H1 (cell line): ENCODE measurements at places on chromosomes 7 and 10. TPM values are rescaled to one million over a fixed set of nuclear protein-coding genes. Genes with fewer than 3 reads are reported as not detected.

DNA sequence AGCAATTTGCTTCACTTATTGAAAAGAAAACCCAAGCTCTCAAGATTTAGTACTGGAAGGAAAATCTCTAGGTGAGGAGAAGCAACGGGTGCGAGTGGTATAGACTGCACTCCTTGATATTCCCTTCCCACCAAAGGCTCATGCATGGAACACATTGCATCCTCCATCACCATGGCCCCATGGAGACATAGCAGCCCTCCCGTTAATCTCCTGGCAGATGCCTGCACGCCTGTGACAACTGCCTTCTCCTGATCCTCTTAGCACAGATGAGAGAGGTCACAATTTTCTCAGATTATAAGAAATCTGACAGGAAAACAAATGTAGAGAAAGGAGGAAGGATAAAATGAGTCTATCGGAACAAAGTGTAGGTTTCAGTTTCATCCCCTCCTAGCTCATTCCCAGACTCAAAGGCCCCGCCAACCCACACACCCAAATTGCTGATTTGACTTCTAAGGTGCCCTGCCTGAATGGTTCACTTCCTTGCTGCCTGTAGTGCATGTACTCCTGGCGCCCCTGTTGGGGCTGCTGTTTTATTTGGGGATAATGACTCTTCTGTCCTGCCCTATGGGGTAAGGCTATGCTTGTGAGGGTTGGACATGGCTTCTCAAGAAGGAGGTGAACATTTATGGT lies 50.0 kb downstream of the PLXNA4 start:
- H3K27me3 ChIP-seq = no peaks in the 10 kb centered on the region
- no peak overlapping the region for H3K4me3 ChIP-seq
- no peaks in the 10 kb centered on the region for H3K4me1 ChIP-seq
- H3K27ac ChIP-seq = no peak overlapping the region
- no peaks in the 10 kb centered on the region for H3K36me3 ChIP-seq

GRCh38 chr7:22230238-22230637 lies 126.7 kb downstream of the RAPGEF5 start:
- no peaks in the 10 kb centered on the region for H3K36me3 ChIP-seq
- no peak overlapping the region for H3K4me3 ChIP-seq
- no peaks in the 10 kb centered on the region for H3K4me1 ChIP-seq
- no peaks in the 10 kb centered on the region for H3K27me3 ChIP-seq

GRCh38 chr10:88395677-88396076 lies 187.4 kb downstream of the RNLS start:
- no peak overlapping the region for H3K4me3 ChIP-seq
- no peaks in the 10 kb centered on the region for H3K4me1 ChIP-seq
- no peak for DNase-seq
- no peaks in the 10 kb centered on the region for H3K27me3 ChIP-seq

GRCh38 chr7:88522771-88523293 lies 216.1 kb upstream of the STEAP4 start:
- no peak overlapping the region for H3K27ac ChIP-seq
- H3K27me3 ChIP-seq = no peaks in the 10 kb centered on the region
- no peak overlapping the region for H3K4me3 ChIP-seq
- no peak for DNase-seq
- H3K4me1 ChIP-seq = no peaks in the 10 kb centered on the region

DNA sequence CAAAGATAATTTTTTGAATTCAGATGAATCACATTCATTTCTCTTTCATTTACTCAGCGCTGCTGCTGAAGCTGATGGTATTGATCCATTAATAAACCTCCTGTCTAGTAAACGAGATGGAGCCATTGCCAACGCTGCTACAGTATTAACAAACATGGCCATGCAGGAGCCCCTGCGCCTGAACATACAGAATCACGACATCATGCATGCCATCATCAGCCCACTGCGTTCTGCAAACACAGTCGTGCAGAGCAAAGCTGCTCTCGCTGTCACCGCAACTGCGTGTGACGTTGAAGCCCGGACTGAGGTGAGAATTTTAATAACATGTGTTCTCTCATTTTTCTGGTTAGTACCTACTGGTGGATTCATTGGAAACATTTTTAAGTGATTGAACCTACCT lies 70.2 kb downstream of the ARMC3 start:
- DNase-seq = no peak
- H3K27me3 ChIP-seq = no peaks in the 10 kb centered on the region
- H3K4me1 ChIP-seq = peaks cover 3% of the 10 kb centered on the region; the same call in 1 of the 2 replicates
- H3K4me3 ChIP-seq = no peak overlapping the region

DNA sequence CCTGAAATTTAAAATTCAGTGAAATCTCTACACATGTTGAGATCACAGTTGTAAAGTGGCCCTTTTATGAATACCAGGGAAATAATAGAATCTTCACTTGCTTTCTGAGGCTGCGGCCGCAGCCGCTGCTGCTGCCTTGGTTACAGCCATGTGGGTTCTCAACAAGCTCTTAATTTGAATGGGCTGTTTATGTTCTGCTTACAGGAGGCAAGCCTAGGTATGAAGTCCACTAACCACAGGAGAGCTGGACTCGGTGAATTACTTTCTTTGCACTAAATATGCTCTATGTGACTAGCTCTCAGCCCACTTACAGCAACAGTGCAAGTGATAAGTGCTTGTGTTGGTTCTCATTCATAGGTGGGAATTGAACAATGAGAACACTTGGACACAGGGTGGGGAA lies 410.8 kb downstream of the SFMBT2 start:
- H3K27ac ChIP-seq = no peak overlapping the region
- H3K4me1 ChIP-seq = no peaks in the 10 kb centered on the region
- DNase-seq = no peak
- no peaks in the 10 kb centered on the region for H3K27me3 ChIP-seq

The SLC16A9 gene
- polyA plus RNA-seq = 9.1 and 20.5 TPM in 2 replicates
